ENCODE measurements at places on chromosomes 4 and X. TPM values are rescaled to one million over a fixed set of nuclear protein-coding genes. Genes with fewer than 3 reads are reported as not detected.

DNA sequence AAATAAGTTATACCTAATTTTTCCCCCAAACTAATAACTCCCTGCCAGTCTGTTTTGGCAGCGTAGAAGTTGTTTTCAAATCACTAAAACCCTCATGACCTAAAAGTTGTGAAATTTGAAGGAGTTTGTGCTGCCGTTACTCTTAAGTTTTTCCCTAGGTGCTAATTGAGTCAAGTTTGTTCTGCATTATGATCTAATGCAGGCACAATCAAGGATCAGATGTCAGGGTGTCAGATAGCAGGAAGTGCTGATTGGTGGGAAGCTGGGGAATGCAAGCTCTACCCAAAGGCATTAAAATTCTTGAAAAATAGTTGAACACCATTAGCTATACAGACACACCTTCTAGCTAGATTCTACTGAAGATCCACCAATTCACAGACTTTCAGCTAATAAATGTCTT is 51.9 kb downstream of the ARX start:
- DNase-seq = no peak

- DNase-seq = peak; percentile 71
Measured at GRCh38 chr4:183987987-183988392, 82.9 kb downstream of the STOX2 start.

DNA sequence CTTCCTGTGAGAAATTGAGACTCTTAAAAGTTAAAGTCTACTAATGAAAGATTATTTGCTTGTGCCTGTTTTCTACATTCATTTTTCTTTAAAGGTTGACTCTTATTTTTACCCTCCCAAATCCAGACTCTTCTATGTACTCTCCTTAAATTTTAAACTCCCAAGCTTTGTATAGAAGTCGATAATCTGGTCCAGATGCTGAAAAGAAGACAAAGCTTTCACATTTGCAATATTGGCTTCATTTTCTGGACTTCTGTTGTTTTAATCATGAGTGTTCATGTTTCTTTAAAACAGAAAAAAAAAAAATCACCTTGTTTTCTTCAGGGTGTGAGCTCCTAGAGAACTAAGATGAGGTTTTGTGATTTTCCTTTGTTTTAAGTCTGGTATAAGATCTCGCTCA is 53.2 kb upstream of the TBC1D14 start:
- no peak for DNase-seq

- no peak for DNase-seq
Measured at GRCh38 chr4:24781999-24782745, 13.2 kb upstream of the SOD3 start.

- DNase-seq = no peak
Measured at GRCh38 chrX:137926090-137926489, 360.2 kb downstream of the ZIC3 start.

GRCh38 chr4:84455697-84456096 is 43.4 kb downstream of the NKX6-1 start:
- DNase-seq = no peak

- DNase-seq = no peak
Measured at GRCh38 chrX:40504801-40505605, 75.8 kb upstream of the ATP6AP2 start.

- no peak for DNase-seq
Measured at GRCh38 chr4:3730422-3731190, 35.6 kb upstream of the ADRA2C start.

DNA sequence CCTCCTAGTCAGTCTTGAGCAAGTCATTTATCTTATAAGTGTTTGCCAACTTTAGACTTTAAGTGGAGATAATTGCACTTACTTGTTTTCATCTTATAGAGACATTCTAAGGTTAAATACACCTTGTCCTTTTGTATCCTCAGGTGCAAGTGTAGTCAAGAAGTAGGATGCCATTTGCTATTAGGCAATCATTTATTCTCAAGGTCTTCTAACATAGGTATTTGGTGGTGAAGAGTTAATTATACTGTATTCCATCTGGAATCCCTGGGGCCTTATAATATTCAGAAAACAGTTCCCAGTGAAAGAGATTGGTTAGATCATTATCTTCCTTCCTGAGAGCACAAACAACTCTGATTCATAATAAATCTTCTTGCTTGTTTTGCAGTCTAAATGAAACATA is 23.7 kb downstream of the SULT1E1 start:
- DNase-seq = no peak

- no peak for DNase-seq
Measured at GRCh38 chrX:44871931-44872820, 812 bp upstream of the KDM6A start.

GRCh38 chrX:57674861-57675260 is 5.2 kb downstream of the NLRP2B start:
- DNase-seq = no peak

DNA sequence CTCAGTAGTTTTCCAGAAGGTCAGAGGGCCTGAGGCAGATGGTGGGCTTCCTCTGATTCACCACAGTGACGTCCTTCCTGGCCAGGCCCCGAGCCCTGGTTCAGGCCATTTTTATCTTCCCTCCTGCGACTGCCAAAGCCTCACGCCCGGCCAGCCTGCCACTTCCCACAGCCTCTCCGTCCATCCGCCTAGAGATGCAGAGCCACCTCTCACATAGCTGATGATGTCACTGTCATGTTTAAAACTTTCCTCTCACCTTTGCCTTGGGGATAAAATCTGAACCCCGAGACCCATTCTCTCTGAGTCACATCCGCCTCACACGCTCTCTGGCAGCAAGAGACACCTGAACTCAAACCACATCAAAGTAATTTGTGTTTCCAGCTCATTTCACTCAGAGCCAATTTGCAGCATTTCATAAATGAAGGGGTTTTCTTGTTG is 175.3 kb downstream of the QDPR start:
- DNase-seq = no peak

GRCh38 chr4:174449944-174450785 is 72.1 kb downstream of the HPGD start:
- DNase-seq = no peak

DNA sequence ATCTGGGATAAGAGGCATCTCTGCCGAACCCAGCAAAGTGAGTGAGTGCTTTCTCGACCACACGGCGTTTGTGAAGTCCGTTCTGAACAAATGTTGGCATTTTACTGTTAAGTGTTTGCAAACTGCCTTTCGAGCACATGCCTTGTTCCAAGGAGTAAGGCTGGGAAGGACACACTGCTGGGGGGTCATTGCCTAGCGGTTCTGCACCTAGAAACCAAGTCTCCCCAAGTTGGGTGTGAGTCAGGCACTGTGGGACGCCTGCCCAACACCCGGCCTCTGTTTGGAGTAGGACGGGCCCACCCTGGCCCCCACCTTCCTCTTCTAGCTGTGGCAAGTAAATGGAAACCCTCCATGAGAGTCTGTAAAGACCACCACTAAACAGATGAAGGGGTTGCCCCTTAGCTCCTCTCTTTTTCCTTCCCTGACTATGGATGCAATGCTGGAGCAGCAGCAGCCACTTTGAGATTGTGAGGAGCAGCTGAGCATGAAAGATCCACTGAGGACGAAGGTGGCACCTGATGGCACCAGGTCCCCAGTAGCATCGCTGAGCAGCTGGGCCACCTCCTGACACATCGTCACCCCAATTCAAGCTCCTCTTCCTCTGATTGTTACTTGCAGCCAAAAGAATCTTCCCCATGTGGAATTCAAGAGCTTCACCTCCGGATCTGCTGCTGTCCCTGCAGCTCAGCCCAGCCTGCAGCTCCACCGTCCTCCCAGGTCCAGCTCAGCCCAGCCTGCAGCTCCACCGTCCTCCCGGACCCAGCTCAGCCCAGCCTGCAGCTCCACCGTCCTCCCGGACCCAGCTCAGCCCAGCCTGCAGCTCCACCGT is 6.3 kb downstream of the CPLX1 start:
- no peak for DNase-seq

GRCh38 chr4:148954011-148954749 is 512.0 kb upstream of the NR3C2 start:
- no peak for DNase-seq

DNA sequence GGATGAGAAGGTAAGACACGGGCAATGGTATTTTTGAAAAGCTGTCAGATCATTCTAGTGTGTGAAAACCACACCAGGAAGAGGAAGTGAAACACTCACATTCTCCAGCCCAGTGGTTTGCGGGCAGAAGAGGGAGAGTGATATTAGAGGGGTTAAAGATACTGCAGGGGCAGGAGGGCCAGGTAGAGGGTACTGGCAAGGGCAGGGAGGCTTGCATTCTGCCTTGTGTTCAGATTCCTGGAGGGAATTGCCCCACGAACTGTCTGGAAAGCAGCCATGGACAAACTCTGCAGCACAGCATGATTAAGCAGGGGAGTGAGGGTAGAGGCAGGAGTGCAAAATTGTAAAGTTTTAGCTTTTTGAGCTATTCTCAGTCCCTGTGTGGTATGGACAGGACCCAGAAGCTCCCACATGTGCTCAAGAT is 30.9 kb downstream of the NIPAL1 start:
- no peak for DNase-seq

- DNase-seq = no peak
Measured at GRCh38 chrX:129510331-129510730, 13.0 kb downstream of the SMARCA1 start.

DNA sequence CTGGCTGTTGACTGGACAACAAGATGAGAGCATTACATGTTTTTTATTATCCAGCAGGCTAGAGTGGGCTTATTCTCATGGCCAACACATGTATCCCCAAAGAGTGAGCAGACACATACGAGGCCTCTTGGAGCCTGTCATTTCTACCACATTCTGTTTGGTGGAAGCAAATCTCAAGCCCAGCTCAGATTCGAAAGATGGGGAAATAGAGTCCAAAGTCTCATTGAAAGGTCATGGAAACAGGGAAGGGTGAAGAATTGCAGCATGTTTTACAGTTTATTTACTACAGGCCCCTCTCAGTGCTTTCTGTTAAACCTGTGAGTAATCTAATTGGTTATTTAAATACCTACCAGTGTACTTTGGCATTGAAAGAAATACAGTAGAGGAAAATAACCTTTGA is 108.6 kb downstream of the FRAS1 start:
- DNase-seq = no peak

GRCh38 chrX:95626748-95627147 is 1057.9 kb upstream of the DIAPH2 start:
- DNase-seq = no peak

DNA sequence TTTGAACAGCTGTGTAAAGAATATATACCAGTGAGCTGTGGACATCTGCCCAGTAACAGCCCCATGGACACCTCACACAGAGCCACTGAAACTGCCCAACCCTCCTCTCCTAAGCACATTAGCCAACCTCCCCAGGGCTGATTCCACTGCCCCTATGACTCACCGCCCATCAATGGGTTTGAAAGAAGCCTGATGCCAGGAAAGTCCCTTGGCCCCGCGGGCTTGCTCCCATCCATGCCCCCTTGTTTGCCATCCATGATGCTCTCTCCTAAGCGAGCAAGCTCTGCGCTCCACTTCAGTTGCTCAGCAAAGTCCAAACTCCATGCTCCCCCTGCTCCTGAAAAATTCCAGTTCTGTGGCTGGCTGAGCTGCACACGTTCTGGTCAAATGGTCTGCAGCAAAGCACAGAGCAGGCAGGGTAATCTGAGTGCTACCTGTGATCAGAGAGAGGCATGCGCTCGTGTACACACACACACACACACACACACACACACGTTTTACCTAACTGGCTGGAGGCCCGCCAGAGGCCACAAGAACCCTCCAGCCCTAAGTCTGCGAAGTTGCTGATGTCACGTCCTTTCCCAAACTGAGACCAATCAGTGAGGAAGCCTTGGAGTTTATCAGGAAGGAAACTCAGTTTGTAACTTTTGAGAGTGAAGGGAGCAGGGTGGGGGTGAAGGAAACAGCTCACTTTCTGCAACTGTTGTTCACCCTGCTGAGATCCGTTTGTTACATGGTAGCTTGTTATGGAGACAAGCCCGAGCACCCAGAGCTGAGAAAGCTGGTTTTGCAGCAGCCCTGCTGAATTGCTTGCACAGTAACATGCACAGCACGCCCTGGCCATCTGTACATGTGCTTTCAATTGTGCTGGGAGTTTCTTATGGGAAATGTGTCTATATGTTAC is at the start of gene ASB9:
ASB9 (minus strand) TSS at position 466 of the 904 bp plus-strand sequence; CDS start at position 257, 209 bp downstream.
- DNase-seq = peak; percentile 41

GRCh38 chr4:16617435-16617834 is 281.0 kb downstream of the LDB2 start:
- DNase-seq = no peak

DNA sequence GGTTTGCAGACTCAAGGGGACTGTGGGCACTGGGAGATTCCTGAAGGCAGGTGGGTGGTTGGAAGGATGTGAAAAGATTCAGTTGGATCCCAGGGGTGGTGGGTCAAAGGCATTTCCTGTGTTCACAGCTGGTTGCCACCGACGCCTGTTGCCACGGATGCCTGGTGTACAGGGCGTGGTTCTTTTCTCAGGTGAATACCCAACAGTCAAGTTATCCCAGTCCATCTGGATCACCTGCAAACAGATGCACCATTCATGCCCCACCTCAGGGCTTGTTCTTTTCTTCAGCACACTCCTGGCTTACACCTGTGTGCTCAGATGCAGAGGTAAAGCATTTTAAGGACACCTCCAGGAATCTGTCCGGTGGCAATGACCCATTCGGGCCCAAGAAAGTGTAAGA is 55.8 kb upstream of the SHOX start:
- no peak for DNase-seq

DNA sequence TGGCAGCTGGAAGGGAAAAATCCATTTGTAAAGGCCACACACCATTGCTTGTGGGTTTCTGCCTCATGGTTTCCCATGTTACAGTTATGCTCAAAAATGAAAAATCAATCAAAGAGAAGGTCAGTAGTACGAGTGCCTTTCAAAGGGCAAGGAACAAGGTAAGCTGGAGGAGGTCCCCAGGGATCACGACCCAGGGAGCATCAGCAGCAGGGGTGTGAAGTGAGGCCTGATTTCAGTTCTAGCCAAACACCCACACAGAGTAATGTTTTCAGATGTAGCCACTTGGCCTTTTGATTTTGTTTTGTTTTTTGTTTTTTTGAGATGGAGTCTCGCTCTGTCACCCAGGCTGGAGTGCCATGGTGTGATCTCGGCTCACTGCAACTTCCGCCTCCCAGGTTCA is 69.4 kb upstream of the AFAP1 start:
- no peak for DNase-seq

DNA sequence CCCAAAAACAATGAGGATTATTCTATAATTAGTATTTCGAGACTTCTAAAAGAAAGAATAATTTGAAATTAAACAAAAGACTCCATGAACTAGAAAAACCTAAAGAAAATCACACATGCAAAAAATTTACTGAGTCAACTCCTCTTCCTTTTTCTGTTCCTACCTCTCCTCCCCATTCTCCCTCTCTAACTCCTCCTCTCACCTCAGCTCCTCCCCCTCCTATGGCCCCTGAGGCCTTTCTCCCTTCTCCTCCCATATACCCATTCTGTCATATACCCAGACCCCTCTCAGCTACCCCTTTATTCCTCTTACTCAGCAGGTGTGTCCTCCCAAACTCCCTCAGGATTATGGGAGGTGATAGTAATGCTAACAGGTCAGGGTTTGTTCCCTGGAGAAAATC is 57.4 kb downstream of the SERTM2 start:
- no peak for DNase-seq

- DNase-seq = no peak
Measured at GRCh38 chr4:4344915-4345527, 41.9 kb upstream of the NSG1 start.

GRCh38 chr4:99507349-99507748 is 3.5 kb upstream of the C4orf17 start:
- no peak for DNase-seq

NEUROG2 gene
- not detected for total RNA-seq

PCSK1N gene
- 0.30 TPM for total RNA-seq

NPFFR2 gene
- total RNA-seq = not detected

CYTL1 gene
- total RNA-seq = not detected

SSX1 gene
- total RNA-seq = not detected

H2BW2 gene
- not detected for total RNA-seq

LIN54 gene
- total RNA-seq = 7.4 TPM

CYBB gene
- 28.8 TPM for total RNA-seq

NDST4 gene
- total RNA-seq = not detected

ASMT gene
- not detected for total RNA-seq

TREX2 gene
- total RNA-seq = 0.19 TPM

Measured in Right ventricle myocardium superior (tissue), 1 donor.